NCI-H774 (cell line): ENCODE measurements at places on chromosomes 6 and 20.

DNA sequence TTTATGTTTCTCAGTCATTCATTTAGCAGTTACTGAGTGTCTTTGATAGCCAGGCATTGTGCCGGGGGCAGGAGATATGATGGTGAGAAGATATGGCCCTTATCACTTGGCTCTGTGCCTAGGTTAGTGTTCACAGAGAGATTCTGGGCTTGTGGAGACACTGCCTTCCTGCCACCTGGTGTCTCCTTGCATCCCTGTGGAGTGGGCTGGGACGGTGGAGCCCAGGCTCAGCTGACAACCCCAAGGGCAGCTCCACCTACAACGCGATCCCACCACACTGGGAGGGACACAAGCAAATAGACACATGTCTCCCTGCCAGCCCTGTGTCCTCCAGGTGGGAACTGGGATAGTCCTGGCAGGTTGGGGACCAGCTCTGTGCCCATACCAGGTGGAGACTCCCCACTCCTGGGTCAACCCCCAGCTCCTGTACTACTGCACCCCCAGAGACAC is 30.3 kb upstream of the VEGFA start:
- DNase-seq, result no peak

DNA sequence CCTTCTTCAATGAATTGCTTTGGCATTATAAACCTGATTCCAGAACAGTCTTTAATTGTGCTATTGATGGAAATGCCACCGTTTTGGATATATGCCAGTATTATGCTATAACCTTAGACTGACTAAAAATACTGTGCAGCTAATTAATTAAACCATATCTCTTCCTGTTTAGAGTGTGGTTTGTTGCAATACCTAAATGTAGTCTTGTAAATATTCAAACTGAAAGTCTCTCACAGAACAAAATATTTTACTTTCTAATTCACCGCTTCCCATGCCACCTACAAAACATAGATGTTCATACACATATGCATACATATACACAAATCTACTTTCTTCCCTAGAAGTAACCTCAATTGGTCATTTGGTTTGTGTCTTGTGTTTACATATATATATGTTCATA is 126.6 kb downstream of the SIM1 start:
- no peak for DNase-seq

- DNase-seq, result no peak
Measured at GRCh38 chr20:35523298-35523888, 6.1 kb downstream of the C20orf173 start.

DNA sequence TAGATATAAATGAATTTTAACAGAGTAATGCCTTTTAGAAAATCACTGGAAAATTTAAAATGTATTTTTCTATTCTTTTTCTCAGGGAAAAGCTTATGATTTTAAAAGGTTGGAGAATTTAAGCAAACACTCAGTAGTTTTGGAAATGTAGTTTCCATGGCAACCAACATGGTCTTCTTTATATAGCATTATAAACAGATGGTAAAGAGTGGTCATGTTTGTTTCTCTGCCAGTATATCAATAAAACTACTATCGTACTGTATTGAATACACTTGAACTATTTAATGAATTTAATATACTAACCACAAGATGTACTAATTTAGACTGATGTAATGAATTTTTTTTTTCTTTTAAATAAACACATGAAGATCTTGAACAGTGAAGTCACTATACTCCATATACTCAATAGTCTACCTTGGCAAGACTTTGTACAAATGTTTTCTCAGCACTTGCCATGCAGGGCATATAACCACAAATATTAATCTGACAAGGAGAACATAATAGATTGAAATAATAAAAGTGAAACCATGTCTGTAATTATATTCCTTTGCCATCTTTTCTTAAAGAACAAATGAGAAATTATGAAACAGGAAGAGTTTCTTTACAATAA is 105.5 kb downstream of the PDSS2 start:
- DNase-seq, result peak; percentile 36

- no peak for DNase-seq
Measured at GRCh38 chr6:76703786-76704185, 631.3 kb upstream of the IMPG1 start.

DNA sequence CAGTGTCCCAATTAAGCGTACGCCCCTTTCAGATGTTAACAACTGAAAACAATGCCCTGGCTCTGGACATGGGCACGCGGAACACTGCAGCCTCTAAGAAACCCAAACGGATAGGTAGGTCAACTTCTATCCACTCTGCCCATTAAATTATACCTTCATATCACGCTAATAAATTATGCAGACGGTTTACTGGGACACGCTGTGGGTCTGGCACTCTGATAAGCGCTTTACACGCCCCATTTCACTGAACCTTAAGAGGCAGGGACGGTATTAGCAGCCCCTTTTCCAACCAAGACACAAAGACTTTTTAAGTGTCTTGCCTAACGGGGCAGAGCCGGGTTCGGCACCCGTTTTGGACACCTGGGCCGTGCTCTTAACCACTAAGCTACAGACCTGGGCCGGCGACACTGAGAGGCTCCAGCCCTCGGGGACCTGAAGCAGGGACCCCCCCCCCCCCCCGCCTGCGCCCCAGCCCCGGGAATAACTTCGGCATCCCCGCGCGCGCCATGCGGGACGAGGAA is 744 bp downstream of the STAU1 start:
- DNase-seq, result no peak

DNA sequence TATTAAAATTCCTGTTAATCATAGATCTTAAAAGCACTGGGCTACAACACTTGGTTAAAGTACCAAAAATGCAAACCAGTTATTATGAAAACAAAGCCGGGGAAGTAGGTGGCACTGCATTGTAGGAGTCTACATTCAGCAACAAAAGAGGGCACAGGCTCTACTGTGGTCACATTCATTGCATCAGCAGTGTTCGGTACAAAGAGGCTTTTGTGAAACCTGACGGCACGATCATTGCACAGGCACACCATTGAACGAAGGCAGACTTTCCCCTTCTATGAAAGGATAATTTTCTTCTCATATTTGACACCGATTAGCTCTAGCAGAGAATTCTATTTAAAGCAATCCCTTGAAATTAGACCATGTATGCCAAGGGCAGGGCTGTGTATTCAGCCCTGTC is 44.6 kb upstream of the AGPAT4 start:
- DNase-seq, result no peak

DNA sequence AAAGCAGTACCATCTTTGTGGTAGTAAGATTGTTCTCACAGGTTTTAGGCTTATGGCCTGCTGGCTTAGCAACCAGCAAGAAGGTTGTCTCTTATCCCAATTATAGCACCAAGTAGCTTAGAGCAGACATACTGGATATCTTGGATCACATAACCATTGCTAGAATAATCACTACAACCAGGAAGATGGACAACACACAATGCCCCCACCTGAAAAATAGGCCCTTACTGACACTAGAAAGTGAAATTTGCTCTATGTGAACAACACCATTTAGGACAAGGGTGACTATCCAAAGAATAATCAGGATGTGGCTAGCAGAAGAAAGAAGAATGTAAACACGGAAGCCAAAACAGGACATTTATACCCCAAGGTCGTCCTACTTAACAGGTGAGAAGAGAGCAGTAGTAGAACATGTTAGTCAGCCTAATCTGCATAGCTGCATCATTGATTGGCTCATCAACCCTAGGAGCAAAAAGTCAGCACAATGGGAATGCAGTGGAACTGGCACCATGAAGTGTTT is 172.7 kb upstream of the MARCKS start:
- no peak for DNase-seq

GRCh38 chr20:50708845-50709635 is 17.7 kb upstream of the RIPOR3 start:
- DNase-seq, result no peak

- DNase-seq, result no peak
Measured at GRCh38 chr6:103799971-103800670, 1059.6 kb downstream of the HACE1 start.

- no peak for DNase-seq
Measured at GRCh38 chr20:44967207-44967807, 995 bp downstream of the STK4 start.

DNA sequence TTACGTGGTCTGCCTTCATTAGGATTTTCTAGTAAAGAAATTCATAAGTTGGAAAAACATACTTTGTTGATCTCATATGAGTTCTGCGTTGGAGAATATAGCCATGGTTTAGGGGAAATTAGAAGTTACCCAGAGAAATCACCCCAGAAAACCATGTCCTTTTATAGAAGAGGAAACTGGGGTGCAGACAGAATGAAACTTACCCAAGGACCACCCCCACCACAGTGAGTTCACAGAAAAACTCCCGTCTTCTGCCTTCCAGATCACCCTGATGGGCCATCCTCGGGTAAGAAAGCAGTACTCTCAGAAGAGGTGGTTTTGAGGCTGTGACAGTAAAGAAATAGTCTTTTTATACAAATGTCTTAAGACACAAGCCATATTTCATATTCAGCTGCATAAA is 25.1 kb upstream of the MAFB start:
- no peak for DNase-seq

GRCh38 chr6:11659757-11660156 is 118.8 kb downstream of the ADTRP start:
- DNase-seq, result no peak

DNA sequence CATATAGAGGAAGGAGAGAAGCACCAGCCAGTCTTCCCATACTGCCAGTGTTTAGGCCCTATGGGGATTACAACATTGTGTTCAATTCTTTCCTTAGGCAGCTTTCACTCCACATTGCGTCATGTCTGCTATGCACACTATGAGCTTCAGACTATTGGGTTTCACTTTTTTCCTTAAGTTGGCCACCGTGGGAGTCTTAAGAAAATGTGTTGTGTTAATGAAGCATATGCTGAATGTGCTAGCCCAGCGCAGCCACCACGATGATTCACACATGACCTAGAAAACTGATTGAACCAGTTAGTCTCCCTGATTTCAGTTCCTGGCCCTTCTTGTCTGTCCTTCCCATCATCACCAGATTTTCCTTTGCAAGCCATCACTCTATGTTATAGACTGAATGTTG is 21.5 kb downstream of the TUBB2B start:
- no peak for DNase-seq

DNA sequence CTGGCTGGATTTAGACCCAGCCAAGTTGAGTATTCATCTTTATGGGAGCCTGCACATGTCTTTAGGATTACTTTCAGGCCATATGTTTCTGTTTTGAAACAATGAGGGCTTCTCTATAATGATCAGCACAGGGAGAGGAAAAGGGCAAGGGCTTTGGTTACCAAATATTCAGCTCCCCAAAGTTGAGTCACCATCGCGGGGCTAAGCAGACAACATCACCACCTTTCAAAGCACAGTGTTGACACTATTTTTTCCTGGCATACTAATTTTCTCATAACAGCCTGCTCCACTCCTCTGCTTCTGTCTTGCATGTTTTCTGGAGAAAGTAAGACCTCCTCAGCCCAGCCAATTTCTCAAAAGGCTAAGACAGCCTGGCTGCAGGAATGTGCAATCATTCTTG is 4.9 kb downstream of the SCML4 start:
- DNase-seq, result no peak

DNA sequence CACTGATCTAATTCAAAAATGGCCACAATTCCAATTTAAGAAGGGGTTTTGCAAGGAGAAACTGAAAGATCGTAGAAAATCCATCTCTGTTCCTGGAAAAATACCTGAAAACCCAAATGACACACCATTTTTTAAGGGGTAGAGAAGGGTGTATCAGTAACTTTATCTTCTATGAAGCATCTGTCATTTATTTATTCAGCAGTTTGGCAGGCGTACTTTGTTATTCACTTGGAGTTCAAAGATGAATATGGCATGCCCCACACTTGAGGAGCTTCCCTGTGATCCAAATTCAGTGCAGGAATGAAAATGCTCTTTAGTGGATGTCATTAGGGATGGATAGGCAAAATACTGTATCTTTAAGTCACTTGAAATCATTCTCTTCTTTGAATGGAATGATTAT is 7.2 kb downstream of the HINT3 start:
- no peak for DNase-seq

DNA sequence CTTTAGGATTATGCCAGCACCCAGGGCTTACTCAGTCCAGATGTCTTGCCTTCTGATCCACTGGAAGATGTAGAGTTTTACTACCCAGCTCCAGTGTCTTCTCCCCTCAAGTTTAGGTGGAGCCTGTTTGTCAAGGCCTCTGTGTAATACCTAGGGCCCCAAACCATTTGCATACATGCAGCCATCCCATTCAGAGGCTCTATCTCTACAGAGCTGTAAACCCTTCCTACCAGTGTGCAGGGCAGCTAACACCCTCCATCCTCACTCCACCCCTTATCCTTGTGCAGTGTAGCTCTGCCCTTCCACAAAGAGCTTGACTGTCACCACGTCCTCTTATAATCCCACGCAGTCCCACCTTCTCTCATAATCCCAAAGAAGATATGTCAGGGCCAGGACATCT is 84.8 kb upstream of the SHLD1 start:
- no peak for DNase-seq

- no peak for DNase-seq
Measured at GRCh38 chr6:25606151-25606550, 45.9 kb upstream of the SCGN start.

DNA sequence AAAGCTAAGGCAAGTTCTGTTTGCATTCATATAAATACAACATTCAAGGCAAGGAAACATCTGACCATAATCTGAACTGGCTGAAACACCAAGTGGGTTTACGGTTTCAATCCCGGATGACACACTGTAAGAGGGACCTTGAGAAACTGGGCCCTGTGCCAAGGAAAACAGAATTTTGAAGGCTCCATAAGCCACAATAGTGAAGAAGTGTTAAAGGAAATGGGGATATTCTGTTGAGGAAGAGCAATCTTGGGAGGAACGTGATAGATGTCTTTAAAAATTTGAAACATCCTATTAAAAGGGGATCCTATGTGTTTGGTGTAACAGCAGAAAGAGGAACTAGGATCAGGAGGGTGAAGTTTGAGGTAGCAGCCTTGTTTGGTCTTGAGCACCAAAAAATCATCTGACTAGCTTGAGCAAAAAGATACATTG is 82.4 kb upstream of the TAB2 start:
- no peak for DNase-seq

GRCh38 chr6:3911614-3912336 is 62.6 kb downstream of the FAM50B start:
- DNase-seq, result no peak

DNA sequence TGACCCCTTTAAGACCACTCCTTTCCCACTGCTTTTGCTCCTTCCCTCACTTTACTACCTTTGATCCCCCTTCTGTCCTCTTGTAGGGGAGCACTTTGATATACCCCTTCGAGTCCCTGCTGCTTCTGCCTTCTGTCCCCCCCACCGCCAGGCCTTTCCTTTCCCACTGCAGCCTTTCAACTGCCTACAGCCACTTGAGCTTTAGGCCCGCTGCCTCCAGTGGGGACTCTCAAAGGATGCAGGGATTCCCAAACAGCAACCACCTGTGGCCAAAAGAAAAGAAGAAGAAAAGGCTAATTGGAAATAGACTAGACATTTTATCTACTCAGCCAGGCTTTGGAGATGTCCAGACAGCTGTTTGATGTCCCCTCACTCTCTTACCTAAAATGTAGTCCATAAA is 77.0 kb upstream of the DTNBP1 start:
- no peak for DNase-seq

- DNase-seq, result peak; percentile 68
Measured at GRCh38 chr6:62286470-62286843, 432 bp upstream of the KHDRBS2 start.
